T-helper 2 cell (primary cell): ENCODE measurements at places on chromosomes 5 and 9.

DNA sequence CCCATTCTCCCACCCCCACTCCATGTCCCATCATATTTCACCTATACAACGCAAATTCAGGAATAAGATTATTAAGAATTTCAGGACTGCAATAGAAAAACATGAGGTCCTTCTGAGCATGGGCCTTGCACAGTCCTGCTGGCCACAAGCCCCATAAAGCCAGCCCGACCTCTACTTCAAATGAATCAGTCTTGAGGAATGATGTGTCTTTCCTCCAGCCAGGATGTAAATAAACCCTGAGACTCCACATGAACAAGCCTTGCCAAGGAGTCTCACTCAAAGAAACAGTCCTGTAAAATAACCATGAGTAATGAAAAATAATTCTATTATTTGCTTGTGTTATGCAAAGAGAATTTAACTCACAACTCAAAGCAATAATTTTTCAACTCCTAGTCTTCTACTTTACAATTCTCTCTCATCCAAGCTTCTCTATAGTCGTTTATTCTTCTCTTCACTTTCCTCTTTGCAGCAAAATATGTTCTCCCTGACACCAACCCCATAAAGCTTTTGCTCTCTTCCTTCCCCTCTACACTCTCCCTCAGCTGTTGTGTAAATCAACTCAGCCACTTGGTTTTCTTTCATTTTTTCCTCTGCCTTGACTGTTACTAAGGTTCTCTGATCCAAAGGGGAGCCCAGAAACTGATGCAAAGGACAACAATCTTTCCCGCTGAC, 140.1 kb upstream of the MOCS2 start:
- no peak for DNase-seq

- DNase-seq = no peak
Observed at GRCh38 chr5:140305471-140305870, 2.6 kb upstream of the PFDN1 start.

DNA sequence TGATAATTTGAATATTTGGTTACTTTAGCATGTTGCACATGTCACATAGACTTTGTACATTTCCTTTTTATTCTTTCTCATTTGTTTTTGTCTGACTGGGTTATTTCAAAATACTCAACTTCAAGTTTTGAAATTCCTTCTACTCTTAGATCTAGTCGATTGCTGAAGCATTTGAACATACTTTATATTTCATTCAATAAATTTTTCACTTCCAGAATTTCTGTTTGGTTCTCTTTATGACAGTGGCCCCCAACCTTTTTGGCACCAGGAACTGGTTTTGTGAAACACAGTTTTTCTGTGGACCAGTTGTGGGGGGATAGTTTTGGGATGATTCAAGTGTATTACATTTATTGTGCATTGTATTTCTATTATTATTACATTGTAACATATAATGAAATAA, 119.8 kb downstream of the COX7C start:
- no peak for DNase-seq

GRCh38 chr9:127979015-127979332, 1.8 kb downstream of the EEIG1 start:
- DNase-seq = no peak

DNA sequence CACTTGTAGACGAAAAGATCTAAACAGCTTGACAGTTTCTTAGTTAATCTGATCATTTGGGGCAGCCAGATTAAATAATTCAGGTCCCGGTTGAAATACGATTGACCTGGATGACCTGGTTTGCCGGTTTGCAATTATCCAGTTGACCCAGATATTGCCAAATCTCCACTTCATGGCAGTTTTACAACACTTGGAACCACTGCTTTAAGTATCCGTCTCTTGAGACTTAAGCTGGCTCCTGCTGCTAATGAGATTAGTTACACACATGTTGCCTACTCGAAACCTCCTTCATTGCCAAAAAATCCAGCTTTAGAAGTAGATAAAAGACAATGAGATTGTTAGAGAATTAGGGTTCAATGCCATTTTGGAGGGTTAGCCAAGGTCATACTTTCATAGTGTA, 136.2 kb upstream of the HAPLN1 start:
- no peak for DNase-seq

DNA sequence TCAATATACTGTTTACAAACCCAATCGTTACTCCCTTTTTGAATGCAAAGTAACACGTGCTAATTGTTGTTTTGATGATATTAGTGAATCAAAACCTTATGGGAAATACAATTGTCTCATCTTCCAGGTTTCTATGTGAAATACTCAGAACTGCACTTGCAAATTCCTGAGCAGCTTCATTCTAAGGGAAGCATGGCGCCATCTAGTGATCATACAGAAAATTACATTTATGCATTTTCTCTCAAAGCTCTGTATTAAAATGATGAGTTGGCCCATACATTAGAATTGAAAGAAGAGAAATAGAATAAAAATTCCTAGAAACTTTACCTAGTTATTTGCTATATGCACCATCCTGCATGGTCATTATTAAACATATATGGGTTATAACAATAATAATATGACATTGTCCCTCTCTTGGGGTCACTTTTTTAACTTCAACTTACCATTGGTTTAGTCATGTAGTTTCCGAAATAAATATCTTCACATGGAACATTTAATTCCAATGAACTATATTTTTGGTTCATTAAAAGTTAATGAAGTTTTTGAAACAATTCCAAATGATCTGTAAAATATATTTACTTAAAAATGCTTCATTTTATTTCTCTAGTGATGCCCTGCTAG, 220.0 kb downstream of the PDE4D start:
- no peak for DNase-seq

DNA sequence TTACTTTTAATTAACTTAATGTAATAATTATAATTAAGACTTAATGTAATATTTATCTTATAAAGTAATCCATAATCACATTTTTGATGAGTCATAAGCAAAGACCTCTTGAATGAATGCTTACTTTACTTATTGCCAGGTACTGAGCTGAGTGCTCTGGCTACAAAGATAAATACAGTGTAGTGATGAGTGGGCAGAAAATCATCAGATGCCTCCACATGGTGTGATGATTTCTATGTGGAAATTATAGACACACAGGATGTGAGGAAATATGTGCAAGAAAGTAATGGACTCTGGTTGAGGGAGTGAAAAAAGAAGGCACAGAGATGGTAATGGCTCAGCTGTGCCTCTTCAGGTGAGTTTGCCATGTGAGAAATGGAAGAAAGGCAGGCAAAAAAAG, 422.6 kb upstream of the CD180 start:
- DNase-seq = no peak

DNA sequence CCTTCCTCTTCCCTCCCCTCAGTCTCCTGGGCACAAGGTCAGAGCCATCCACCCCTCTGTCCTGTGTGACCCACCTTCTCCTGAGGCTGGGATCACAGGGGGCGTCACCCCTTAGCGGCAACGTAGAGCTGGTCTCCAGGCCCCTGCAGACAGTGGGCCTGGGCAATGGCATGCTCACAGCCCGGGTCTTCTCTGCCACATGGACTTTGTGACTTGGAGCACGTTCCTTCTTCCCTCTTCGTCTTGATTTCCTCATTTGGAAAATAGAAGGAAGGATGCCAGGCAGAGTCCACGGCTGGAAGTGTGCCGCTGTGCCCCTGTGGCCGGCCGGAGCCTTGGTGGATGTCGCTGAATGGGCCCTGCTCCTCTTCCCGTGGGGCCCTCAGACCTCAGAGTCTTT, 10.0 kb downstream of the RXRA start:
- DNase-seq = no peak

DNA sequence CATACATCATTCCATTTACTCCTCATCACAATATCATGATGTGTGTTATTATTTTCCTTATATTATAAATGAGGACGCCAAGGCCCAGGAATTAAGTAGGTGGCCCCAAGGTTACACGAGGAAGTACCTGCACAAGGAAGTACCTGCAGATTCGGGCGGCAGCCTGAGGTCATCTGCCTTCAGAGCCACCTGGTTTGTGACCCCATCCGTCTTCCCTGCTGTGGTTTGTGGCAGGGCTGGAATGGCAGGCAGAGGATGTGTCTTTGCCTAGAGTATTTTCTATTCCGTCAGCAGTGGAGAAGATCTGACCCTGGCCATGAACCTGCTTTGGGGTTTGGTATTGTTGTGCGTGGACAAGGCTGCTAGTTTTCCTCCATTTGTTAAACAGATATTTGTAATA, 59.7 kb downstream of the PDZD2 start:
- no peak for DNase-seq

DNA sequence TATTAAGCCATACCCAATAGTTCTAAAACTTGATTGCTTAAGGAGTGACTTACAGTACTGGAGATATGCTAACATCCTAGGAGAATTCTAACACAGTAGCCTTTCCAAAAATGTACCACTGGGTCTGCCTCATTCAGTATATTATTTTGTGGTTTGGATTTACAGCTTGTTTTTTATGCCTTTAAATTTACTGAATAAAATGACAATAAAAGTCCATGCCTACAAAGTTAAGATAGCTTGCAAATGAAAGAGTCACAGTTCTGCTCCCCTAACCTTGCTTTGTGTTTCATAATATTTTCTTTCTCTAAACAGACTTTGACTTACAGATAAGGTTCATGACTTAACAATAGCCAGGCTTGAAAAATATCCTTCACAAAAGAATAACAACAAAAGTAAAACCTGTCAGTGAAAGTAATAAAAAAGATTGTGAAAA, 951.1 kb upstream of the NUDT12 start:
- DNase-seq = no peak

- peak; percentile 82 for DNase-seq
Observed at GRCh38 chr5:32280656-32281081, 32.1 kb downstream of the MTMR12 start.

DNA sequence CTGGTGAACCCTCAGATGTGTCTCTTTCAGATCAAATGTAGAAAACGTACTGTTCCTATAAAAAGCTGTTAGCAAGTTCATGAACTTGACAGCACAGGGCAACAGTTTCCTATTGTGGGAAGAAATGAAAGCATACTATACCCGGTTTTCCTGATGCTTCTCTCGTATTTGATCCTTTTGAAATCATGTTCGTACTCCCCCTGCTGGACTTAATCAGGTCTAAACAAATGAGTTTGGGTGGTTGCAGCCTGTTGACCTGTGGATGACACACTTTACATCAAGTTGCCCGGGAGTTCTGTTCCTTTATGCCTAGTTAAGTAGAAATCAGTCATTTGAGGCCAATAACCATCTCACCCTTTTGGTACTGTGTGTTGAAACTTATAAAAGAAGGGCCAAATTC, 1992.3 kb downstream of the MAT2B start:
- DNase-seq = no peak

- DNase-seq = peak; percentile 73
Observed at GRCh38 chr5:35924950-35925722, 13.3 kb downstream of the CAPSL start.

- no peak for DNase-seq
Observed at GRCh38 chr5:175328176-175328575, 115.8 kb downstream of the DRD1 start.

DNA sequence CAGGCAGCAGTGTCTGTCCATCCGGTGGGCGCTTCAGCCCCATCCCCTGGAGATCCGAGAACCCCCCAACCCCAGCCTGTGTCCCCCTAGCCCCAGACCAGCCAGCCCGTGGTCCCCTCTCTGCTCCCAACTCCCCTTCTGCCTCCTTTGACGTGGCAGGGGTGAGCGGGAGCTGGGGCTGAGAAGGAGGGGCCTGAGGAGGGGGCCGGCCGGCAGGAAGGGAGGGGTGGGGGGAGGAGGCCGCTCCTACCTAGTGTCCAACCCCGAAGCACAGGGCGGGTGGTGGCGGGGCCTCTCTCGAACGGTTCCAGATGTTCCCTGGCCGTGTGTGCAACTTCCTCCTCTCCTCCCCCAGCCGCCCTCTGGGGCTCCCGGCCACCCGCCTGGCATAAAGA, 31.0 kb downstream of the GOLGA2 start:
- no peak for DNase-seq
